ENCODE measurements at places on chromosomes 1 and 21. TPM values are rescaled to one million over a fixed set of nuclear protein-coding genes. Genes with fewer than 3 reads are reported as not detected.

The RNU1-2 gene
- total RNA-seq: 1,293 TPM

The NTRK1 gene
- 3.0 TPM for total RNA-seq

The TFF3 gene
- total RNA-seq: not detected

The PLA2G2C gene
- total RNA-seq: not detected

The SELENBP1 gene
- not detected for total RNA-seq

The OR2AK2 gene
- not detected for total RNA-seq

The TNFRSF4 gene
- total RNA-seq: 193 TPM

The EFNA1 gene
- 0.31 TPM for total RNA-seq

Data from CD8-positive, alpha-beta memory T cell (primary cell).